ENCODE measurements at places on chromosomes 4 and X. TPM values are rescaled to one million over a fixed set of nuclear protein-coding genes. Genes with fewer than 3 reads are reported as not detected.

Gene CLDN34
- total RNA-seq = not detected

Gene MAGEA8
- total RNA-seq = not detected

Gene ETNPPL
- total RNA-seq = 0.53 TPM

Gene ARHGAP4
- total RNA-seq = 5.2 TPM

Gene RNF128
- total RNA-seq = not detected
